ENCODE measurements at places on chromosomes 4 and X.

- DNase-seq = peak; percentile 51
Observed at GRCh38 chrX:106898462-106898861, 4.7 kb downstream of the RIPPLY1 start.

GRCh38 chr4:114464726-114465272 lies 133.8 kb upstream of the UGT8 start:
- DNase-seq = no peak

DNA sequence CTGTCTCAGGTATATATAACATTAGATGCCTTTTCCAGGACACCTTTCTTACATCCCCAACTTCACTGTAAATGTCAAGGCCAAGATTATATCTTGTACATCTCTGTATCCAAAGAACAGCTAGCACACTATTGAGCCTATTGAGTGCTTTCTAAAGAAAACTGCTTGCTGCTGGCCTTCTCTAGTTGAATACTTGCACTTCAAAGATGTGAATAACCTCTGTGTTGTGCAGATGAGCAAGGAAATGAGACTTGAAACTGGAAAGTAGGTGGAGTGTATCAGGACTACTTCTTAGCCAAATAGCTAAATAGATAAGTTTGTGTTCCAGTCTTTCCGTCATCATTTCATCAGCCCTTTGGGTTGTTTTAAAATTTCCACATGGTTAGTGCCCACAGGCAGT lies 704.4 kb upstream of the AMOT start:
- no peak for DNase-seq

- no peak for DNase-seq
Observed at GRCh38 chr4:112677519-112678091, 40.7 kb downstream of the LARP7 start.

DNA sequence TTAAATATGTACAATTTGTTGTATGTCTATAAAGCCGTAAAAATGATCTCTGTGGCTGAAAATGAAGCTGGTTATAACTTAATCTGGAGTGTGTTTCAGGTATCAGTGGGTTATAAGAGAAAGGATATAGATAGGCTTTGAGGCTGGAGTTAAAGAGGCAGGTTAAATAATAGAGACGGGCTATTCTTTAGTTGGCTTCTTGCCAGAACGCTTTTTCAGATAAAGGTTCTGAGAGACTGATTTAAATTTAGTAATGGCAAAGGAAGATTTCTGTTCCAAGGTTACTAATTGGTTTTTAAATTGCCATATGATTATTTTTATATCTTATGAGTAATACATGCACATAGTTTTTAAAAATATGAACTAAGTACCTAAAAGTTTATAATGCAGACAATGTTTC lies 117.4 kb downstream of the AWAT2 start:
- DNase-seq = no peak

DNA sequence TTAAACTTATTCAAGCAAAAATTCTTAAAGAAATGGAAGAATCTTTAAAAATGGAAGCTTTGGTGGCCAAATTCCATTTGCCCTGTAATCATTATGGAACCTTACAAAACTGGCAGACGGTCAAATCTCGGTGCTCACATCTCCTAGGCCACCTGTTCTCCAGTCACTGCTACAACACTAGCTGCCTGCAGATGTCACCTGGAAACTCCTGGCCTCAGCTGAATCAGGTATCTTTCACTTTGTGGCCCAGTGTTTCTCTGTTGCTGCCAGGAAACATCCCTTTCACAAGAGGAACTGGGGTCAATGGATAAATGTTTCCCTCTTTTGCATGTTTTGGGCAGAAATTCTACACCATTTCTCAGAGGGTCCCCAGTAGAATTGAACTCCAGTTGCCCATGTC lies 4.2 kb upstream of the CXCL3 start:
- no peak for DNase-seq

- DNase-seq = no peak
Observed at GRCh38 chr4:11821772-11822430, 393.2 kb upstream of the HS3ST1 start.

GRCh38 chr4:150782921-150783320 lies 201.0 kb downstream of the MAB21L2 start:
- DNase-seq = no peak

DNA sequence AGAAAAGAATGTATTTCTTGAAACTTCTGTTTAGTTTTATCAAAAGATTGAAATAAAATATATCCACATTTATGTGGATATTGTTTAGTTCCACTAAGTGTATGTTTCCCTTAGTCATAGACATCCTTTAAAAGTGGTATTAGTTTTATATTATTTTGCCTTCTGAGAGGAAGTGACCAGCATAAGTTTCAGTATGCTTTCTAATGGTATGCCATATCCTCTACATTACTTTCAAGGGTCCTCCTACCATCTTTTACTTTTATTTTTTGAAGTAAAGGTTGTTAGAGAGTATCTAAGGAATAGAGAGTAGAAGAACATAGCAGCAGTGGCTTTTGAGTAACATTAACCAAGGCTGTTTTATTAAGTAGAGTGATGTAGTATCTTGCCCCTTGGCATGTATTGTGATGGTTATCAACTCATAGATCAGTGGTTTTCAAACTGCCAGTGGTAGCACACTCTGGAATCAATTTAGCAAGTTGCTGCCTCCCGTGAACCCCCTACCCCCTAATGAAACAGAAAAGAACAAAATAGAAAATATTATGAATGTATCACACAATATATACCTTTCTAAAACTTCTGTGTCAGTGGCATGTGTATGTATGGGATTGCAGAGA lies 44.8 kb downstream of the RBPJ start:
- no peak for DNase-seq

GRCh38 chr4:110275871-110276270 lies 77.5 kb upstream of the ELOVL6 start:
- DNase-seq = peak; percentile 28
